ENCODE measurements at places on chromosomes 5 and 9.

GRCh38 chr9:106583751-106584150 is 279.2 kb upstream of the ZNF462 start:
- DNase-seq, result no peak

GRCh38 chr9:16213781-16214515 is 656.5 kb downstream of the BNC2 start:
- no peak for DNase-seq

- DNase-seq, result no peak
Measured at GRCh38 chr9:20658677-20659473, 25.2 kb upstream of the FOCAD start.

- DNase-seq, result no peak
Measured at GRCh38 chr5:166287866-166288265, 2003.6 kb upstream of the WWC1 start.

- DNase-seq, result no peak
Measured at GRCh38 chr9:99299211-99300102, 77.4 kb downstream of the SEC61B start.
